ENCODE measurements at places on chromosomes 2 and 18.
A peak's percentile ranks its signal among the peaks of the same experiment; 100 is the strongest.

- no peak for DNase-seq
These were observed 18.3 kb upstream of the SMAD4 start for GRCh38 chr18:51011709-51012108.

DNA sequence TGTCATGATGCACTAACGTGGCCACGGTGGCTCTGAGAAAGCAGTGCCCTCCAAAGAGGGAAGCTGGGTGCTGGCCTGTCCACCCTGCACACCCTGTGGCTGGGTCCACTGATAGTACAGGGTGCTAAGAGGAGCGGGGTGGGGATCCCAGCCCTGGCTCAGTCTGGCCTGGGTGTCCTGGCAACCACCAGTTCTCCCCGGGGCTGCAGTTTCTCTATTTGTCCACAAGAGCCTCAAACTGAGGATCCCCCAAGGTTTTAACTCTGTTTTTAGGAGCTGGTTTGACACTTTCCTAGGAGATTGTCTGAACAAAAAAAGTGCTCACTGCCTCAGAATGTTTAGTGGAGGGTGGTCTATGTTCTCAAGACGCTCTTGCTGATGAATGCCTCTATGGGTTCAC, 29.0 kb downstream of the EDAR start:
- no peak for DNase-seq

DNA sequence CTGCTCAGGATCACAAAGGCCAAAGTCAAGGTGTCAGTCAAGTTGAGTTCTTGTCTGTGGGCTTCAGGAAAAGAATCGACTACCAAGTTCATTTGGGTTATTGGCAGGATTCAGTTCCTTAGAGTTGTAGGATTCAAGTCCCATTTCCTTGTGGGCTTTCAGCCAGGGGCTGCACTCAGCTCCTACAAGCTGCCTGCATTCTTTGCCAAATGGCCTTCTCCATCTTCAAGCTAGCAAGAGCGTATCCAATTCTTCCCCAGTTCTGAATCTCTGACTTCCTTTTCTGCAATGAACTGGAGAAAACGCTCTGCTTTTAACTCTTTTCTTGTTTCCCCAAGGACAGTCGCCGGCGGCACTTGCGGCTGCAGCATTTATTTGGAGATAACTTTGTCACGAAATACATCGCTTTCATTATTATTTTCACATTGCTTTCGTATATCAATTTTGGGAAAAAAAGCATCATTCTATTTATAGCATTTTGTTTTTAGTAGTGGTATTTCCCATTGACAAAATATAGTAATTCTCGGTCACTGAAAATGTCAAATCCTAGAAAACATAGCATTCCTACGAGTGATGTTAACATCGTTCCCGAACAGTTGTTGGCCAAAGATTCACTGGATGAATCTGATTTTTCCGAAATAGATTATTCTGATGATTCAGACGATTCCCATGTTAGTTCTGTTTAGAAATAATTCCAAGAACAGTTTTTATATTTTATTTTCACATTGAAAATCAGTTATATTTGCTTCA, 59.6 kb upstream of the SERPINE2 start:
- DNase-seq: no peak

DNA sequence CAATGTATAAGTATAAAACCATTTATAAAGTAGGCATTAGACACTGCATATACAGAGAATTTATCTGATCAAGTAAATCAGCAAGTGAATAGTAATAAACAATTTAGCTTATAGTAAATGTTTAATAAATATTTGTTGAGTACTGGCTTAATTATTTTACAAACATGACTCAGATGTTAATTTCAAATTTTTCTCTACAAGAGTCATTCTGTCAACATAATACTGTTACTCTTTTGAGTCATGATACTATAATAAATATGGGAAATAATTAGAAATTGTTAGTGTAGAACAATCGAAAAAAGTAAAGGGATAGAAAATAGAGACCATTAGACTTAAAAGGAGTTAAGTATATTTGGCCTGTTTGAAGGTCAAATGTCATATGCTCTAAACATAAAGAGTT, 133.6 kb upstream of the MC4R start:
- DNase-seq: no peak

DNA sequence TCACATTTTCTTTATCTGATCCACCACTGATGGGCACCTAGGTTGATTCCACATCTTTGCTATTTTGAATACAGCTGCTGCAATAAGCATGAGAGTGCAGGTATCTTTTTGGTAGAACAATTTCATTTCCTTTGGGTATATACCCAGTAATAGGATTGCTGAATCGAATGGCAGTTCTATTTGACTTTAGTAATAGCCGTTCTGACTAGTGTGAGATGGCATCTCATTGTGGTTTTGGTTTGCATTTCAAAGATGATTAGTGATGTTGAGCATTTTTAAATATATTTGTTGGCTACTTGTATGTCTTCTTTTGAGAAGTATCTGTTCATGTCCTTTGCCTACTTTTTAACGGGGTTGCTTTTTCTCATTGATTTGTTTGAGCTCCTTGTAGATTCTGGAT, 72.3 kb downstream of the CCDC138 start:
- DNase-seq: no peak

DNA sequence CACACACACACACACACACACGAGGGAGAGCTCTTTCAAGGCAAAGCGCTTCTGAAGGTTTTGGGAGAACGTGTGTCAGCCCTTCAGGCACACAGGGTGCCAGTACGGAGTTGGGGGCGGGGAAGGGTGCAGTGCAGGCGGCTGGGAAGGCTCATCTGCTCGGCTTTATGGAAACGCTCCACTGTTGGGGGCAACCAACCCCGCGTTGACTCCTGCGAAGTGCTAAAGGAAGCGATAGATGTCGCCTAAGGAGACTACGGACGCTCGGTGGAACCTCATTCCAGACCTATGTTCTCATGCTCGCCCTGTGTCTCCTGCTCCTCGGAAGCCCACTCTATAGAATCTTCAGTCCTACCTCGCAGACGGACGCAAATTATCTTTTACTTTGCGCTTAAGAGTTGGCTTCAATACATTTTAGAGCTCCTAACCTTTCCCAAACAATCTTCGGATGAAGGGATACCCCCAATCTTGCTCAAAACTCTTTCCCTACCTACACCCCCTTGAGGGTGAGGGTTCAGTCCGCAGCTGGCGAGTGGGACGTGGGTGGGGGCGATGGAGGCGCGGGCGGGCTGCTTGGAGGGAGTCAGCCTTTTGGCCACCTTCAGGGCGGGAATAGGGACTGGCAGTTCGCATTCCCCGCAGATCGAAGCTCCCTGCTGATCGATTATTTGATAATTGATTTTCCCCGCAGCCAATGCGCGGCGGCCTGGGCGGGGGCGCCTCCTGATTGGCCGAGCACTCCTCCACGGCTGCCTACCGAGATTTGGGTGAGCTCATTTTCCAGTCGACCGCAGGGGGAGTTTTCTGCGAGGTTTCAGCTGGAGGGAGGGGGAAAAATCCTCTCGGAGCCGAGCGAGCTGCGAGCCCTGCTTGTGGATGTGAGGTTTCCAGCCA, 1.9 kb upstream of the MEIS1 start:
- peak; percentile 95 for DNase-seq

DNA sequence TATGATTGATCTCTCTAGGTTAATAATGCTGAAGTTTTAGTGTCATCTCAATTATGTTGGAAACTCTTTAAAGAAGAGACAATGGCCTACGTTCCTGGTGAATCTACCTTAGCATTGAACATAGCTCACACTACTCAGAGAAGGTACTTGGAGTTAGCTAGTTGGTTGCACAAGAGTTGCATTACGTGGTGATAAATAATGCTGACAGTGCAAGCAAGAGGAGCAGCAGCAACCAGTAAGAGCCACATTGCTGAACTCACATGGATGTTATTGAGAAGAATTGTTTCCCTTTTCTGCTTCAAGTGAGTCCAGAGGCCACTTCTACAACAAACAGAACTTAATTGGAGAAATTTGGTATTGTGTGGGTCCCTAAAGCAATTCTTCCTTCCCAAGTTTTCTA, 737.1 kb downstream of the TDRD15 start:
- no peak for DNase-seq

GRCh38 chr2:191184457-191184856, 33.7 kb upstream of the STAT4 start:
- DNase-seq: no peak

GRCh38 chr2:41662461-41662860, 385.4 kb upstream of the PKDCC start:
- no peak for DNase-seq

DNA sequence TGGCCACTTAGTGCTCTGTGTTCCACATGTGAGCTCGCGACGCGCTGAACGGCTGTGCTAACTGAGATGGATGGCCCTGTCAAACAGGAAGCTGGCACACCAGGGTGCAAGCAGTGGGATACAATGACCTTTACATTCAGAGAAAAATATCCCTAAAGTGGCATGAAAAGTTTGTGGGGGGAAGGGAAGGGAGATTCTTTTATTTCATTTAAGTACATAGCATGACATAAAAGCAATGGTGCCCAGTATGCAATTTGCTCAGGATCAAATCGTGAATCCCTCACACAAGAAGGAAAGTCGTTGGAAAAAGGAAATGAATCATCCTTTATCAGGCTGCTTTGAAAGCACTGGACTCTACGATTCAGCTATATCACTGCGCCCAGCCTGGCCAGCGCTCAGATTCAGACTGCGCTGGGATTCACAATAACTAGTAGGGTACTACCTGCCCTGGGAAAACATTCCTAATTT, 26.0 kb downstream of the SATB2 start:
- no peak for DNase-seq

DNA sequence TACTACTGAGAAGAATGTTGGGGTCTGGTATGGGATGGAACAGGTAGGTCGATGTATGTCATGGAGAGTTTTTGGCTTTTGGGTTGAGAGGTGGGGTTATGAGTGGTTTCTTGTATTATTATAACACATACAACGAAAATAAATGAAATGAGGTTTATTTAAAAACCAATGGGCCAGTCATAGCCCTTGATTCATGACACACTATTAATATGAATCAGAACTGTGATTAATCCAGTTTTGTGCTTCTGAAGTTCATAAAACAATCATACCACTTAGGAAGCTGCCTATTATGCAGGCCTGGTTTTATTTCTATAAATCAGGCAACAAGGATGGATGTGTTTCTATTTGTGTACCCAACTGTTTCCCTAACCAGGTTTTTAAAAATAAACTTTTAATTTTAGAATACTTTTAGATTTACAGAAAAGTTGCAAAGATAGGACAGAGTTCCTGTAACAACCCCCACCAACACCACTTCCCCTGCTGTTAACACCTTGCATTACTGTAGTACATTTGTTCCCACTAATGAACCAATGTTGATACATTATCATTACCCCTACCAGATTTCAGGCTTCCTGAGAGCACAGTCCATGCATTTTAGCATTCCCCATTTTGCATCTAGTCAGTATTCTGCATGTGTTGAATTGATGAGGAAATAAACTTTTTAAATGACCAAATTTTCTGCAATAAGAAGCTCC, 37.5 kb upstream of the NCOA1 start:
- DNase-seq: no peak

- DNase-seq: peak; percentile 85
These were observed 37.2 kb upstream of the CFAP36 start for GRCh38 chr2:55482186-55482884.

DNA sequence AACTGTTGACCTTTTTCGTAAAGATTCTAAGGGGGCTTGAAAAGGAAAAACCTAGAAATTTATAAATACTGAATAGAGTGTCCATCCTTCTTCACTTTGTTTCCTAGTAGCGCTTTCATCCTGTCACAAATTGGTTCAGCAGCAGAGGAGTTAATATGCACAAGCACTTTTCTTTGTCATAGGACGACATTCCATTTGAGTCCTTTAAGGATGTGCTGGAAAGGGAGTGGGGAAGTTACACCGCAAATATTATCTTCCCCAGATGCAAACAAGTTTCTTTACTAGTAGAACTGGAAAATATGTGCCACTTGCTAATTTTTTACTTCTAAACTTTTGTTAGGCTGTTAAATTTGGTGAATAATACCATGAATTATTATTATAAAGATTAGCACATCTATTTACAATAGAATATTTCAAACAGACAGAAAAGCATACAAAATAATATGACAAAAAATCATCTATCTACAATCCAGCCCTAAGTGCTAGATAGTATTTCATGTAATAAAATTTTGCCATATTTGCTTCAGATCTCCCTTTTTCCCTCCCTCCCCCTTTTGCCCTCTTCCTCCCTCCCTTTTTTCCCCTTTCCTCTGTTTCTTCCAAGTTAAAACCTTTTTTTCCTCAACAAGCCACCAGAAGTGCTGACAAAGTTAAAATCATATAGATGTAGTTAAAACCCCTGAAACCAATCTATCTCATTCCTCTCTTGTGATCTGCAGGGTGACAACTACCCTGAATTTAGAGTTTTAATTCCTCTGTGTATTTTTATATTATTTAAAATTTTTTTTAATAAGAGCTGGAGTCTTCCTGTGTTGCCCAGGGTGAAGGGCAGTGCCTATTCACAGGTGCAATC, 50.5 kb upstream of the MAP4K3 start:
- DNase-seq: no peak

- no peak for DNase-seq
These were observed 25.3 kb downstream of the NRXN1 start for GRCh38 chr2:51006641-51007040.

- DNase-seq: no peak
These were observed 130.5 kb downstream of the ZNF516 start for GRCh38 chr18:76364282-76365259.

DNA sequence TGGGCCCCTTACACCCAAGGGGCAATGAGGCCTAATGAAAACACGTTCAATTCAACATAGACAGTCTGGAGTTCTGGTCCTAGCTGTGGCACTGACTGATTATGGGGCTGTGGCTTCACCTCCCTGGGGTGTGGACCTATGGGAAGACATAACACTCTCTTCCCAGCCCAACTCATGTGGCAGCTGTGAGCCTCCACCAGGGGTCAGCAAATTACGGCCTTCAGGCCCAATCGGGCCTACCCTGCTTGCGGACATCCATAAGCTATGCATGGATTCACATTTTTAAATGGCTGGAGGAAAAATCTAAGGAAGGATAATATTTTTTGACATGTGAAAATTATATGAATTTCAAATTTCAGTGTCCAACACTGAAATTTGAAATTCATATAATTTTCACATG, 101.3 kb downstream of the LOXHD1 start:
- peak; percentile 20 for DNase-seq

DNA sequence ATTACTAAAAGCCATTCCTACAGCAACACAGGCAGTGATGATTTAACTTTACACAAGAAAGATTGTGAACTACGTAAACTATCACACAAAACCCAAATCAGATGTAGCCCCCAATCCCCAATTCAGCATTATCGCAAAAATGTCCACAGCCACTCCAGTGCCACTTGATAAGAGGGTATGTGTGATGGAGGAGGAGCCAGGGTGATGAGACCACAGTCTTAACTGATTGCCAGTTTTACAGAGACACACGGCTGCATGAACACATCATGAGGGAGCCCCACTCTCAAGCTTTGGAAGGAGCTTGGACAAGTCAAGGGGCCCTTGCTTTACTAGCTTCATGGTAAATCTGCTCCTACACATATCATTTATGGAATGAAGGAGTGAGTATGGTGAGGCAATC, 116.0 kb downstream of the FAM161A start:
- DNase-seq: no peak

Data from SJCRH30 (cell line).